ENCODE measurements at places on chromosomes 16 and 17.
A peak's percentile ranks its signal among the peaks of the same experiment; 100 is the strongest.

GRCh38 chr16:7888411-7888810 lies 555.8 kb downstream of the RBFOX1 start:
- no peak for DNase-seq

DNA sequence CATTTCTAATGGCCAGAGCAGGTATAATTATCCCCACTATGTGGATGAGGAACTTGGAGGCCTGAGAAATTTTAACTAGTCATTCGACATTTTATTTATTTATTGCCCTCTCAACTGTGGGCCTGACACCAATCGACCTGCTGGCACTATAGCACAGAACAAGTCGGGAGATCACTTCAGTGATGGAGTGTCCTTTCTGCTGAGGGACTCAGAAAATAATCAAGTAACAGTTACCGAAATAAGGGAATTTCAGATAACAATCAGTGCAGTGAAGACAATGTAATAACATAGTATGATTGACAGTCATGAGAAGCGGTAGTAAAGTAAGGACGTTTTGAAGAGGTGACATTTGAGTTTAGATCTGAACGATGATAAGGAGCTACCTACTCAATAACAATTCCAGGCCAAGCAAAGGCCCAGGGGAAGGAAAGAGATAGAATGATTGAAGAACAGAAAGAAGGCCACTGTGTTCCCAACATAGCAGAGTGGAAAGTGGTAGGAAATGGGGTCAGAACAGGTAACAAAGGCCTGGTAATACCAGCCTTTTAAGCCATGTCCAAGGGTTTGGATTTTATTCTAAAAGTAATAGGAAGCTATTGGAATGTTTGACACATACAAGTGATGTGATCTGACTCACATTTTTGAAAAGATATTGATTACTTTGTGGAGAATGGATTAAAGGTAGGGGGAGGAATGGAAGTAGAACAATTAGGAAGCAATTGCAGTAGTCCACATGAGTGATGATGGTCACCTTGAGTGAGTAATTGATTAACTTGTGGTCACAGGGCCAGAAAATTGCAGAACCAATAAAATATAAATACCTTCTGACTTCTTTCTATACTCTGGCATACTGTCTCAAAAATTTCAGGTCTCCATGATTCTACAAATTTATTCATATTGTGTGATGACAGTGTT lies 1.4 kb downstream of the STXBP4 start:
- DNase-seq, result no peak

DNA sequence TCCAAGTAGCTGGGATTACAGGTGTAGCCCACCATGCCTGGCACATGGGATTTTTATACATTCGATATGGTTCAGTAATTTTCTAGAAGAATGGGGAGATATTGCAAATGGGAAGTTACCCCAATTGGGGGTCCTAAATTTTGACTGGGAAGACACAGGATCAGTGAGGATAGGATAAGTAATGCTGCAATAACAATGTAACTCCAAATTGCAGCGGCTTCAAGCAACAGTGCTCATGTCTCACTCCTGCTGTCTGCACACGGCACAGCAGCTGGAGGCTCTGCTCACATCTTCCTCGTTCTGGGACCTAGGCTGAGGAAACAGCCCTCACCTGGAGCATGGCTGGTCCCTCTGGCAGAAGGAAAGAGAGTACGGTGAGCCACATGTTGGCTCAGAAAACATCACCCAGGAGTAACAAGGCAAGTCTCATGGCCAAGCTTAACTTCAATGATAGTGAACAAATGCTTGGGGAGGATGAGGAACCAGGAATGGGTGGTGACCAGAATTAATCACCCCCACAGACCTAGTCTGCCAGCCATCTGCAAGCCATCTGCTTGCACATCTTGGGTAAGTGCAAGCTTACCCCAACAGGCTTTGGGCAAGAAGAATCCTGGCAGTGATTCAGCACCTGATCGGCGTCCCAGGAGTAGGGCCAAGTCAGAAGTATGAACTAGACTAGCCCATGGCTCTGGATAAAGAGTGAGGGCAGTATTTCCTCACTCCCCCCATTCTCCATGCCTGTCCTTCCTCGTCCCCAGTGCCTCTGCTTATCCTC lies 229.2 kb downstream of the COPRS start:
- DNase-seq, result no peak

- no peak for DNase-seq
These were observed 23.2 kb downstream of the MYH3 start for GRCh38 chr17:10633738-10634379.

GRCh38 chr17:75571197-75571884 lies 16.3 kb upstream of the MYO15B start:
- DNase-seq, result peak; percentile 27

- DNase-seq, result no peak
These were observed 175.7 kb upstream of the GSE1 start for GRCh38 chr16:85437166-85438052.

DNA sequence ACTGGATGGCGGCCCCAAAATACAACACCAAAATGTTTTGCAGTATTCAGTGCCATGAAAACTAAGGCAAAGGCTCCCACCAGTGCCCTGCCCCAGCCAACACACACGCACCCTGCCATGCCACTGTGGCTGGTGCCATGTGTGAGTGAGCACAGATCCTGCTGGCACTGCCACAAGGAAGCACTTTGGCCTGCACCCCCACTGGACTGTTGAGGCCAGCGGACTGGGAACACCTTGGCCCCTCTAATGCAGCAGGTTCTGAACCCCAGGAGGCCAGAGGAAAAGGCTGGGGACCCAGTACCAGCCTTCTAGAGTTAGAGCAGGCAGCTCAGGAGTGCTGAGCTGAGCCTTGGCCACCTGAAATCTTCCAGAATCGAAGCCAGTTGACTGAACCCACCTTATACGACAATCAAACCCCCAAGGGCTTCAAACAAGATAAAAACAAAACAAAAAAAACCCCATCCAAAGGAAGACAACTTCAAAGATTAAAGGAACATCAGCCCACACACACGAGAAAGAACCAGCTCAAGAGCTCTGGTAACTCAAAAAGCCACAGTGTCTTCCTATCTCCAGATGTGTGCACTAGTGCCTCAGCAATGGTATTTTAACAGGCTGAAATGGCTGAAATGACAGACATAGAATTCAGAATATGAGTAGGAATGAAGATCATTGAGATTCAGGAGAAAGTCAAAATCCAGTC lies 21.5 kb downstream of the NLRP1 start:
- DNase-seq, result no peak

DNA sequence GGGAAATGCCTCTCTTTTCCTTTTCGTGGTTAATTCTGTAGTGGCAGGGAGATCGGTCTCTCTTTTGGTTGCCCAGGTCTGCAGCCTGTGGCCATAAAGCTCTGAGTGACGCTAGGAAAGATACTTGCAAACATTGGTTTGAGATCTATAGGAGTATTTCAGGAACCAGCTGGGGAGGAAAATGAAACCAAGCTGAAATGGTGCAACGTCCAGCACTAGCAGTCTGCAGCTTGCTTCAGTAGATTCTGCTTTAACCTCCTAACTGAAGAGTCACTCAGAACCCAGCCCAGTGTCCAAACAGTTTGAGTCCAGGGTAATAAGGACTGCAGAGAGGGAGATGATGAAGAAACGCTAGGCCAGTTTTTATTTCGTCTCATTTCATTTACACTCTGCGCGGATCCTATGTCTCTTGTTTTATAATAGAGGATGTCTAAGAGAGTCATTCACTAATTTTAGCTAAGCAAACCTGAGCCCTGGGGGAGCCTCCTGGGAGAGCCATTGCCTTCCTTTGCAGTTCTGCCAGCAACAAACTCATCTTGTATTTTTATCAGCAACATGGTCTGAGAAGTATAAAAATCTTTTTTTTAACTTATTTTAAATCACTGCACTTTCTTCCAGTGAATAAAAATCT lies 12.0 kb downstream of the SP2 start:
- no peak for DNase-seq

DNA sequence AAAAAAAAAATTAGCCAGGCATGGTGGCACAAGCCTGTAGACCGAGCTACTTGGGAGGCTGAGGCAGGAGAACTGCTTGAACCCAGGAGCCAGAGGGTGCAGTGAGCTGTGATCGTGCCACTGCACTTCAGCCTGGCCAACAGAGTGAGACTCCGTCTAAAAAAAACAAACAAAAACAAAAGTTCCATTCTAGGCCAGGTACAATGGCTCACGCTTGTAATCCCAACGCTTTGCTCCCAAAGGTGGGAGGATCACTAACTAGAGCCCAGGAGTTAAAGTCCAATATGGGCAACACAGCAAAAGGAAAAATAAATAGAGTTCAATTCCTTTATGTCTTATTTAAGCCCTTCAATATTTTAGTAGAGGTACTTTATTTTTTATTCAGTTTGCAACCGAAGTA lies 47.5 kb downstream of the CNOT1 start:
- DNase-seq, result no peak

- DNase-seq, result no peak
These were observed at the start of gene MYH10 for GRCh38 chr17:8630227-8630801. TSS of gene MYH10 (minus strand) at chr17:8630725. CDS start at chr17:8623246, 7,479 bp downstream.

DNA sequence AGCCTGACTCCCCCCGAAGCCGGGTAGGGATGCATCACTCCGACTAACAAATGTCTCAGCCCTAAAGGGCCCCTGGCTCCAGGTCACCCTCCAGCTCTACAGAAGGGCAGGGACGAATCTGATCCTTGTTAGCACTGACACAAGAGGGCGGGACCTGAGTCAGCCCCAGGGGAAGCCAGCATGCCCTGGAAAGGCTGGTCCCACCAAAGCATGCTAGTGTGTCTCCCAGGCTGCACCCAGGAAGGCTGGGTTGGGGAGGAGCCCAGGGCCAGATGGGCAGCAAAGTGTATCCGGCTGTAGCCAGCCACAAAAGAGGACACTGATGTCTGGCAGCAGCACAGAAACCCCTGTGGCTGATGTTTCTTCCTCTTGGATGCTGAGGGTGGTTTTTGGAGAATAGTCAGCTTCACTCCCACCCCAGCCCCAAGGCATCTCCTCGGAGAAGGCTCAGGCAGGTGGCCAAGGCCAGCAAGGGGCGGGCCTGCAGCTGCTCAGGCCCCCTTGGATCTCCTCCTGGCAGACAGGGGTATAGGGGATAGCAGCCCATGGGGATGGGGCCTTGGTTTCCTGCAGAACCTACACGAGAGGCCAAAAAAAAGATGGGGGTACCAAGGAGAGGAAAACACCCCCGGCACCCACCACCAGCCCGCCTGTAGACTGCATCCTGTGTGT lies 11.0 kb downstream of the NATD1 start:
- no peak for DNase-seq

DNA sequence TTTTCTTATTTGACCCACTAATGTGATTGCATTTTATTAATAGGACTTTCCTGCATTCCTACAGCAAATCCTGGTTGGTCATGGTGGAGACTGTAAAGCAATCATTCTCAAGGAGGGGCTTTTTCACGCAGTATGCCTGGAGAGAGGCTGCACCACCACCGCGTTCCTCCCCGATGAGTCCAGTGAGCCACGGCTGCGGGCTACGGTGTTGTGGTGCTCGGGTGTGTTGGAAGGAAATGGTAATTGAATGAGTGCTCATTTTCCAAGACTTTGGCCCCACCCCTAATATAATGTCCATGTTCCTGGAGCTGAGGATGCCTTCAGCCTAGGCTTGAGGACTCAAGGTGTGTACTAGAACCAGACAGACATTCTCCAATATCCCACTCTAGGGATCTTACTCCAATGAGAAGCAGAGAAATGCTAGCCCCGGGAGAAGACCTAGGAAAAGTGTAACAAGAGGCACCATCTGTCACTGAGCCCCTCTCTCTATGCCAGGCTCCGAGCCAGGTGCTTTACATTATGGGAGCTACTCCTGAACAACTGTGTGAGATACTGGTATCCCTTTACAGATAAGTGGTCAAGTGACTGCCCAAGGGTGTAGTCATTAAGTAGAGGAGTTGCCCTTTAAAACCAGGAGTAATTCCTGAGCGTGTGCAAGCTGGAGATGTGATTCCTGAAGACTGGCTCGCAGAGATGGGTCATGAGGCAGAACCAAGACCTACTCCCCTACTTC lies 39.4 kb downstream of the HEATR6 start:
- DNase-seq, result no peak

DNA sequence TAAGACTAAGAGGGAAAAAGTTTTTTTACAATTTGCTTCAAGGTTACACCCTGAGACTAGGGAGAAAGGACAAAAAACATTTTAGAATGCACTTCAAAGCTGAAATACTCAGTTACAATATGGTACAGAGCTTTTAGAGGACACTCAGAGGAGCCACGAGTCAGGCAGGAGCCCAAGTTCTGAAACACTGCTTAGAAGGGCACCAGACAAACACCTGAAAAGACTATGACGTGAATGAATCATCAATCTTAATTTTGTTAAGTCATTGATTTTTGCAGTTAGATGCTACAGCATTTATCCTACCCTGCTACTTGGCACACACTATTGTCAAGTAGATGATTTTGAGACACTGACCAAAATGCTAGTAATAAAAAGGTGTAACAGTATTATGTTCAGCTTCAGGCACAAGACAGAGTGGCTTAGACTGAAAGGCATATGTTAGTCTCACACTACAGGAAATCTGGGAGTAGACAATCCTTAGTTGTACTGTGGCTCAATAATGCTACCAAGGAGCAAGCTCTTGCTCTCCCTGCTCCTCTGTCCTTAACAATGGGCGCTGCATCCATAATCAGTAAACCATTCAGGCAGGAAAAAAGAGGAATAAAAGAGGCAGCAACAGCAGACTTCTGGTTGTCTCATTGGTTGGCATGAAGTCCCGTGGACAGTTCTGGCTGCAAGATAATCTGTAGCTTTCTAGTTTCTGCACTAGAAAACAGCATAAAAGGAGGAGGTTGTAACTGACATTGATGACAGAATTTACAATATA lies 151.8 kb downstream of the ABCA8 start:
- DNase-seq, result no peak

GRCh38 chr16:58110571-58111301 lies 18.4 kb downstream of the CFAP20 start:
- no peak for DNase-seq

DNA sequence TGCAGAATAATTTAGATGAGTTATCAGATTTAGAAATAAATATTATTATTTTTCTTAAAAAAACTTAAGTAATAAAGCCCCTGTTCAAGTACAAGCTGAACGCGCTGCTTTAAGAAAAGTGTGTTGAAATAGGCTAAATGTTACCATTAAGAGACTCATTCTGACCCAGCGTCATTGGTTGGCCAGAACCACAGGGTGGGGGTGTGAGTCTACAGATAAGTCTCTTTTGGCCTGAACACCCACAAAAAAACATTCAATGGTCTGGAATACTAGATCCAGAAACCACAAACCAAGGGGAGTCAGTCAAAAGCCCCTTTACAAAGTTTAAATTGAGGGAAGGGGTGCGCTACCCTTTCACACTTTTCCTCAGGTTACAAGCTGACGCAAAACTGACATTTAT lies 776.1 kb downstream of the KCNJ2 start:
- no peak for DNase-seq

- DNase-seq, result no peak
These were observed 11.4 kb upstream of the MC1R start for GRCh38 chr16:89907055-89907814.
